ENCODE measurements at places on chromosomes 11 and 22.
A peak's percentile ranks its signal among the peaks of the same experiment; 100 is the strongest.

DNA sequence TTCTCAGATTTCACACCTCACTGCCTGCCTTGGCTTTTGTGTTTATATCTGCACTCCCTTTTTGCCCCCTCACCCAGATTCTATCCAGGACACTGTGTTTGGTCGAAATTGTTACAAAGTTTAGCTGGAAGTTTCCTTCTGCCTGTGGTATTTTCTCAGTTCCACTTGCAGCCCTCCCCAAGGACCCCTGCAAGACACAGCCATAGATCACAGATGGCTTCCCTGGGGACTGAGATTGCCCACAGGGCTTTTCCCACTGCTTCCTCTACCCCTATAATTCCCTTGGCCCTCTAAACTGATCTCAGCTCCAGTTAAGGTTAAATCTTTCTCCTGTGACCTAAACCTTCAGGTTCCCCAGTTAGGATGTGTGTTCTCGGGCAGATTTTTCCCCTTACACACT, 146.1 kb upstream of the C11orf87 start:
- no peak for DNase-seq

DNA sequence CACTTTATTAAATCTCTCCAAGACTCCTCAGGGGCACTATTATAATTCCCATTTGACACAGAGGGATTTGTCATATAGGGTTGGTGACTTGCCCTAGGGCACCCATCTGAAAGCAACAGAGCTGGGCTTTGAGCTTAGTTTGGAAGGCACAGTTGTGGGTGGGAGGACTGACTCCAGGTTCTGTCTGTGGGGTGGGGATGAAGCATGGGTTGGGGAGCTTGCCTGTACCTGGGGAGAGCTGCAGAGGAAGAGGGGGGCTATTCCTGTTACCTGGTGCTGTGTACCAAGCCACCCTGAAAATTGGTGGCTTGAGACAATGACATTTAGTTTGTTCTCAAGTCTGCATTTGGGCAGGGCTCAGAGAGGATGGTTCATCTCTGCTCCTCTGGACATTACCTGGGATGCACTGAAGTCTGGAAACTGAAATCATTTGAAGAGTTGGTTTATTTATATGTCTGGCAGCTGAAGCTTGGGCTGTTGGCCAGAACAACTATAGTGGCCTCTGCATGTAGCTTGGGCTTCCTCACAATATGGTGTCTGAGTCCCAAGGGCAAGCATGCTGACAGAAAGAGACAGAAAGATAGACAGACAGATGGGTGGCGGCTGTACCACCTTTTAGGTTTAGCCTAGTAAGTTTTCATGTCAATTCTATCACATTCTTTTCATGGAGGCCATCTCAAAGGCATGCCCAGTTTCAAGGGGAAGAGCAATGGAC, 44.9 kb downstream of the LRRC32 start:
- no peak for DNase-seq

DNA sequence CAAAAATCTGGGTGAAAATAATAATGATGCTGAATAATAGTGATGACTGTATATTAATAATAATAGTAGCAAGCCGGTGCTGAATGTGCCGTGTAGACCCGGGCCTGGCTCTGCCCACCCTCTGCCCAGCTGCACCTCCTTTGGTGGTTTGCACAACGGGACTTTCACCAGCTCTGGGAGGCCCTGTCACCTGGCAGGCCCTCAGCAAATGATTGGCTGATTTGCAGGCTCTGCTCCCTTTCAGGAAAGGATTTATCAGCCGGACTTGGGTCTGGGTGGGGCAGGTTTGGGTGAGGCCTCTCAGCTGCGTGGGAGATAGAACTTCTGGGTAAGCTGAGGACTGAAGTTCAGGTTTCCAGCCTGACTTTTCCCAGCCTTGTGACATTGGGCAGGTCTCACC, 21.4 kb downstream of the KIAA1671 start:
- DNase-seq = no peak

DNA sequence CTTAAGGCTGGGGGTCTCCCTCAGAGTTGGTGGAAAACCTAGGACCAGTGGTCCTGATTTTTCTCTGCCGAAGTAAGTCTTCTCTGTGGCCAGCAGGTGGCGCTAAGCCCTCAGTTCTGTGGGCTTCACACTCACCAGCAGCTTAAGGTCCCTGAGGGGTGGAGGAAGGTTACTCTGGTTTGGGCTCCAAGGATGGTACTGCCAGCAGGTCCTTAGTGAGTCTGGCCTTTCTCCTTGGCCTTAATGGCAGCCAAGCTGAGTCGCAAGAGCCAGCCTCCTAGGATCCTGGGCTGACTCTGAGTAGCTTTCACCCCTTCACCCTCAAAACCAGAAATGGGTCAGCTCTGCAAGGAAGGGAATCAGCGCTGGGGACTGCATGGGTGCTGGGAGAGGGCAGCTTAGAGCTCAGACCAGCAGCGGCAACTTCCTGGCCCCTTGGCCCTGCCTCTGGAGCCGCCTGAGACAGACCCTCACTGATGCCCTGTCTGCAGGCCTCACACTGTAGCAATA, 4.4 kb downstream of the KCNJ11 start:
- peak; percentile 72 for DNase-seq

GRCh38 chr11:70326365-70326811, 55.9 kb downstream of the PPFIA1 start:
- no peak for DNase-seq

DNA sequence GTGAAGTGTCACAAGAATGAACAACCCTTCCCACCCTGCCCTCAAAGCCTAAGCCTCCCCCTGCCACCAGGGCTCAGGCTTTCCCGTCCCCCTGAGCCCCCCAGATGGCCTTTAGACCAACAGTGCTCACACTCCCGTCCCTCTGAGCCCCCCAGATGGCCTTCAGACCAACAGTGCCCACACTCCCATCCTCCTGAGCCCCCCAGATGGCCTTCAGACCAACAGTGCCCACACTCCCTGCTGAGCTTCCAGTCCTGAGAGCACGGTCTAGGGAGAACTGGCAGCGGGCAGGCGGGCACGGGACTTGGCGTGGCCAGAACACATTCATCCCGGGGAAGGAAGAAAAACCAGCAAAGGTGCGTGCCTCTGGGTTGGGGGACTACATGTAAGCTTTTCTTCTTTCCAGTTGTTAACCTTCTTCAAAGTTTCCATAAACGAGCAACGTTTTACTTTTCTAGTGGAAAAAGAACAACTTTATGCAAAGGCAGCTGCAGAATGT, 2.5 kb downstream of the MRGPRG start:
- no peak for DNase-seq

DNA sequence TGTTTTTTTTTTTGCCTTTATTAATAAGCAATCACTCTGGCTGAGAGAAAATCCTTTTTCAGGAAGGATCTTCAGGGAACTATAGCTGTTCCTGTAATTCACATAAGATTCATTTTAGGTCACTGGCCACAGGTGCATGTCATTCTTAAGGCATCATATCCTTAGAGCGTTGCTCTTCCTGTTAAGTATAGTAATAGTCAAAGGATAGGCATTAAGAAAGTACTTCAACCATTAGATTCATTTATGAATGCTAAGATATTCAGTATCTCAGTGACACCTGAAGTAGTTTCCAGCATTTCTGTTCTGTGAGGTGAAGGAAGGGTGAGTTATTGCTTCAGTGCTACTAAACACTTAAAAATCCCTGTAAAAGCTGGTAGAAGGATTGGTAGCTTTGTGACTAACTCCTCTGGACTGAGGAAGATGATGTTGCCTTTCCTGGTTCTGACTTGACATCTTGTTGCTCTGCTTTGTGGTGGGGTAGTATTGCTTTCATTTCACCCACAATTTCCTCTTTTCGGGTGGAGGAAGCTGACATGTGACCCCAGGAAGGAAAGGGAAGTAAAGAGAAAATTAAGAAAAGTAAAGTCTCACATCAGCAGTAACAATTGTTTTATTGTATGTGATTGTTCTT, 34.7 kb downstream of the RNF169 start:
- DNase-seq = peak; percentile 55

DNA sequence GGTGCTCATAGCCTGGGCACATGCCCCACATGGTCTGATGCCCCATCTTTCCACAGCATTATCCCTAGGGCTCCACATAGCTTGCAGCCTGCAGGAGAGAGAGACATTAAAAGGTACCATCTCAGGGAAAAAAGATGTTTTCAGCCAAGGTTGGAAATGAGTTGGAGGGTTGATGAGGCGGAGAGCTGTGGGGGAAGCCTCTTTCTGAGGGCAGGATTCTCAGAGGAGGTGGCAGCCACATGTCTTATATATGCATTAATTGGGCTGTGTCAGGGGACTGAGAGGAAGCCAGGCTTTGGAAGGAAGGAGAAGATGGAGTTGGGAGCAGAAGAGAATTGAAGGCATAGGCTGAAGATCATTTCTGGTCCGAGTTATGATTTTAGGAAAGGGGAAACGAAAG, 57.8 kb downstream of the CEP164 start:
- no peak for DNase-seq

DNA sequence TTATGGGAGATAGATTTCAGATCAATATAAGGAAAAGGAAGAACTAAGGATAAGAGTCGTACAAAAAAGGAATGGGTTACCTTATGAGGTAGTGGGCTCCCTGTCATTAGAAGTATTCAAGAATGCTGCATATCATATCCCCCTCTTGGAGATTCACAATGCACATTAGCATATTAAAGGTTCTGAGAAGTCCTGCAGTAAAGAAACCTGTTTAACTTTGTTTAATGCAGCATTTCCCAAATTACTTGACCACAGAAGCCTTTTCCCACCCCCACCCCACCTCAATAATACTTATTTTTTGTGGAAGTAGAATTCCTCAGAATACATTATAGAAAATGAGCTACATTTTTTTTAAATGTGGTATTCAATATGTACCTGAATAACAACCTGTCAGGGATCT, 30.9 kb downstream of the PHF21A start:
- no peak for DNase-seq

DNA sequence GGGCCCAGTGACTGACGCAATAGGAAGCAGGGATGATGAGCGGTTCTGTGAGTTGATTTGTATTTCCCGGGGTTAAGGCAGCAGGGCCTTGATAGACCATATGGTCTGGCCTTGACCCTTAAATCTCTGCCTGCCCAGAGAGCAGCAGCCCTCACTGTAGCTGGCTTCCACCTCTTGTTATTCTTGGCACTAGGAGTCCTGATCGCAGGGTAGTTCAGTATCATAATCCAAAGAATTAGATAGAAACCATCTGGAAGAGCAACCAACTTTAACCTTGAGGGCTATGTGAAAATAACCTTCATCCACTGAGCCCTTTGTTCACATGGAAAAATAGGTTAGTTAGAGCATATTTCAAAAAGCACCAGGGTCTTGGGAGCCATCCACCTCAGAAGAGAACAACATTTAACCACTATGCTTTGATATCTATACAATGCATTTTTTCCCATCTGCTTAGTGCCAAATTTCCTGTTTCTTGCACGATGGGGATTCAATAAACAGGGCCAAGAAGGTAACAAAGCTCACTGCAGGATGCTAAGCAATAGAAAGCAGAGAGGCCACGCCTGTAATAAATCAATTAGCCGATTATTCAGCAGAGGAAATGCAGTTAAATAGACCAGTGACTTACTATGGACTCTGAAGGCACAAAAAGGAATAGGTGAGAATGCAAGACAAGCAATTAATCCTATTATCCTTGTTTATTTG, 761.3 kb downstream of the OPCML start:
- DNase-seq = no peak

GRCh38 chr22:46674906-46675305, 54.7 kb downstream of the GRAMD4 start:
- DNase-seq = no peak

- no peak for DNase-seq
Observed at GRCh38 chr11:45274206-45274605, 11.9 kb downstream of the SYT13 start.

DNA sequence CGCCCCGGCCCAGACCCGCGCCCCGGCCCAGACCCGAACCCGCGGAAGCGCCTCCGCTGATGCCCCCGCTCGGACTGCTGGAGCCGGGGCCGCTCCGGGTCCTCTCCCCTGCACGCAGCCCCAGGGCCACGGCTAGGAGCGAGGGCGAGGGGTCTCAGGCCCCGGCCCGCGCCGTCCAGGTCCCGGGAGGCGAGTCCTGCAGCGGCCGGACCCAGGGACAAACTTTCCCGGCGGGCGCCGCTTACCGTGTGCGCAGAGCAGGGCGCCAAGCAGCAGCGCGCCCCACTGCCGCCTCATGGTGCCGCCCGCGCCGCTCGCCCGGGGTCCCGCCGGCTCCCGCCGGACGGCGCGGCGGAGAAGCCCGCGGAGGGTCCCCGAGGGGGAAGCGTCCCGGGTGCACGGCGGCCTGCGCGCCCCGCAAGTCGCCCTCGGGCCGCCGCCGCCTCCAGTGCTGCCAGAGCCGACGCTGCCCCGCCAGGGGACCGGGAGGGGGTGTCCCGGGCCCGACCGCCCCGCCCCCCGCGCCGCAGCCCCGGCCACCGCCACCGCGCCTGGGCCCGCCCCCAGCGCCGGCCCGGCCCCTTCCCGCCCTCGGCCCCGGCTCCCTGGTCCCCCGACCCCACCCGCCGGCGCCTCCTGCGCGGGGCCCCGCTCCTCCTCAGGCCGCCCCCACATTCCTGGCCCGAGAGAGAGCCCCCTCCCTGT, at the start of gene LRP4:
LRP4 (minus strand) TSS at position 468 of the 705 bp plus-strand sequence; CDS start at position 297, 171 bp downstream.
- no peak for DNase-seq

GRCh38 chr11:118930094-118930712, 4.5 kb upstream of the BCL9L start:
- DNase-seq = peak; percentile 93

- no peak for DNase-seq
Observed at GRCh38 chr11:73173755-73174494, 31.8 kb upstream of the FCHSD2 start.

DNA sequence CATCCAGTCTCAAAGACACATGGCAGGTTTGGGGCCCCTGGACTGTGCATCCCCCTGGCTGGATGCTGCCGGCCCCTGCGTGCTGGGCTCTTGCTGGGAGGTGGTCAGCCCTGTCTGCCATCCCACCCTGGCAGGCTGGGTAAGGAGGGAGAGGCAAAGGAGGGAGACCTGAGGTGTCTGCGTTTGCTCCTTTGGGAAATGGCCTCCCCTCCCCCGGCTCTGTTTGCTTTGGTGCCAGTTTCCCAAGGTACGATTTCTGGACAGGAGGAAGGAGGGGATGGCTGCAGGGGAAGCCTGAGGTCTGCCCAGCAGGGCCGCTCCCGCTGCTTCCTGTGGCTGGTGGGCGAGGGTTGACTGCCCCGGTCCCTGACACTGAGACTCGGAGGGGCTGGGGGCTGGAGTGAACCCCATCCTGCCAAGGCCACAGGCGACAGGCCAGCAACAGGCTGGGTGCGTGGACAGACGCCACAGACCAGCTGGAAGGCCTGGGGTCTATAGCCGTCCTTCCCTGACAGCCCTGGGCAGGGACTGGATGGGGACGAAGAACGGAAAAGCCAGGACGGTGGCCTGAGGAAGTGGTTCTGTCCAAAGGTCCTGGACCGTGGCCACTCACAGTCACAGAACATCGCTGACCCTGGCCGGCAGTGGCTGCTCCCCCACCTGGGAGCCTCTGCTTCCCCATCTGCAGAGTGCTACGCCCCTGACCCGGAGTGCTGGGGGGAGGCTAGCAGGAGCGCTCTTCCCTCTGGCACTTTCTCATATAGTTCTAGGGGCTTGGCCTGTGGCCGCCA, 38.0 kb downstream of the OSBPL5 start:
- no peak for DNase-seq

- no peak for DNase-seq
Observed at GRCh38 chr22:44573451-44573850, 75.4 kb upstream of the RTL6 start.

GRCh38 chr22:43853328-43853931, 8.9 kb downstream of the SULT4A1 start:
- DNase-seq = no peak

Data from memory B cell (primary cell).